ENCODE measurements at places on chromosomes 1 and 21.

- DNase-seq: peak; percentile 95
Observed at GRCh38 chr1:21338573-21339355, 48.5 kb upstream of the ECE1 start.

DNA sequence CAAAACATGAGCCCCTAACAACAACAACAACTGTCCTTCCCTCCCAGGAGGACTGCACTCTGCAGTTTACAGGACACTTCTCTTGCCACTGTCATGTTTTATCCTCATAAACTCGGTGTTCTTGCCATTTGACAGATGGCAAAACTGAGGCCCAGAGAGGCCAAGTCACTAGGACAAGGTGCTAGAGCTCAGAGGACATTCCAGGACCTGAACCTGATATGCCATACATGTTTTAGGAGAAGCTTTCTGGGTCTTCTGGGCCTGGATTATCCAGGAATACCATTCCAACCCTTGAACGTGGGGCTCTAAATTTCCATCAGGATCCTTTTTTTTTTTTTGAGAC lies 19.4 kb upstream of the TENT5B start:
- DNase-seq: no peak

- no peak for DNase-seq
Observed at GRCh38 chr1:10835421-10835820, 39.0 kb upstream of the CASZ1 start.

DNA sequence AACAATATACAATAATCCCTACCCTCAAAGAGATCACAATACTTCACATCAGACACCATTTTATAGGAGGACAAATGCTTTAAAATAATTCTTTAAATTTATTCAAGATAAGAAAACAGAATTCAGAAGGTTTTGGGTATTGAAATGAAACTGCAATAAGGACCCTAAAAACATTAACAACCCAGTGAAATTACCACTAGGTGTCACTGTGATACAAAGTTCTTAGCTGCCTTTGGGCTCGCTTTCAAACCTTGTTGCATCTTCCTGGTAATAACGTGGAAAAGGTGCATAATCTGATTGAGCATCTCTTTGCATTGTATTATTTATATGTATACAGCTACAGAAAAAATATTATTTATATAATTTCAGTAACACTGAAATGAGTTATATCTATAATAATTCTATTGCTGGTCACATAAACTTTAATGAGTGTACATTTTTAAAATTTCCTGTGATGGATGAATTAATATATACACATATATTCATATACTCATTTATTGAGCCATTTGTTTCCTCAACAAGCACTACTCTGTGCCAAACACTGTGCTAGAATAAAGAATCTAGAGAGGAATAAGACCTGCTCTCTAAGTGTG lies 185.2 kb downstream of the FAF1 start:
- DNase-seq: peak; percentile 72

DNA sequence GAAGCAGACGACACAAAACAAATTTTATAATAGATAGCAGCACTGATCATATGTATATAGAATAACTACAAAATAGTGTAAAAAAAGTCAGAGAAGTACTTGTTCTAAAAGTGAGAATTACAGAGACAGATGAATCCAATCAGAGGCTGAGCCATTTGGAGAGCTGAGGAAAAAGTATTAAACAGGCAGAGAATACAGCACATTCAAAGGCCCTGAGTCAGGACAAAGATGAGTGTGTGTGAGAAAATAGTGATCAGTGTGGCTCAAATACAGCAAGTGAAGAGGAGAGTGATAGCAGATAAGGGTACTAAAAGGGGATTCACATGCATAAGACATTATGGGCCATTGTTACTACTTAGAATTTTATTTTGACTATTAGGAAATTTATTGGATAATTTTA lies 430.6 kb upstream of the BRINP3 start:
- no peak for DNase-seq

- peak; percentile 38 for DNase-seq
Observed at GRCh38 chr1:115134850-115135480, 45.7 kb upstream of the TSPAN2 start.

GRCh38 chr1:41803656-41804055 lies 115.1 kb downstream of the HIVEP3 start:
- DNase-seq: no peak

DNA sequence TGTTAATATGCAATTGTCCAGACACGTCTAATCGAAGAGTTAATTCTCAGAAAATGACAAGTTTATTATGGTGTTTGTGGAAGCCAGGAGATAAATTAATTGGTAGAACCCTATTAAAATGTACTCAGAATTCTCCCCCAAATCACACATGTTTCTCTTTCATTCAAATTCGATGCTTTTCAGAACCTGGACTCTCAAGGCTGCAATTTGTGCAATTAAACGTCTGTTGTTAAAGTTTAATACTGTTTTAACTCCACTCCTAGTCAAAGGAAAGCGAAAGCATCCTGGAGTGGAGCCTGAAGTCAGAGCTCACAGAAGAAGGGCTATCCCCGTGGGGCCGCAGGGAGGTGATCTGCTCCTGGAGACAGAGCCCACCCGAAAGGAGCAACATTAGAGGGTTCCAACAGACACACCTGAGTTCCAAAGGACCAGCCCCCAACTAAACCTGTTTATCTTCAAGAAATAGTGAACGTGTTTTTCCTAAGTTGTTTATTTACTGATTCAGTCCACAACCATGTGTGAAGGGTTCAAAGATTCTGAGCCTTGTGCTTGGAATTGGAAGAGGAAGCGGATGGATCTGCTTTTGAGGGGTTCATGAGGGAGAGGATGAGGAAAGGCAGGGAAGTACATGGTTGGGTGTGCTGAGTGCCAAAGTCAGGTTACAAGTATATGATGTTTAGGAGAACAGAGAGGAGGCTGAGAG lies 68.0 kb upstream of the AKT3 start:
- DNase-seq: no peak

GRCh38 chr1:155296661-155297060 lies 4.6 kb downstream of the PKLR start:
- DNase-seq: no peak

DNA sequence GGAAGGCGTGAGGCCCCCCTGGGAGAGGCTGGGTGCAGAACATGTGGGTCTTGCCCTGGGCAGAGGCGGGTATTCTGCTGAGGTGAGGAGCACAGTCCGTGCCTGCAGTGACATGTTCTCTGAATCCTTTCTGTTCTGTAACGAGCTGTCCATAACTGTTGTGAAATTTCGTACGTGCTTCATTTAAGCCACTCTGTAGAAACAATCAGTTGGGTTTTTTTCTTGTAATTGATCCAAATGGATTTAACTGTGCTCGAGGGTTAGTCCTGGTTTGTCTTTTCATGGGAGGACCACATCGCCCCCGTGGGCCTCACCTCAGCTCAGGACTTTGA lies 45.4 kb upstream of the DIP2A start:
- no peak for DNase-seq

GRCh38 chr1:111147948-111148347 lies 7.9 kb downstream of the CEPT1 start:
- no peak for DNase-seq
